ENCODE measurements at places on chromosomes 12 and 14.

- no peak for DNase-seq
Observed at GRCh38 chr12:105401198-105401597, 70.7 kb downstream of the C12orf75 start.

DNA sequence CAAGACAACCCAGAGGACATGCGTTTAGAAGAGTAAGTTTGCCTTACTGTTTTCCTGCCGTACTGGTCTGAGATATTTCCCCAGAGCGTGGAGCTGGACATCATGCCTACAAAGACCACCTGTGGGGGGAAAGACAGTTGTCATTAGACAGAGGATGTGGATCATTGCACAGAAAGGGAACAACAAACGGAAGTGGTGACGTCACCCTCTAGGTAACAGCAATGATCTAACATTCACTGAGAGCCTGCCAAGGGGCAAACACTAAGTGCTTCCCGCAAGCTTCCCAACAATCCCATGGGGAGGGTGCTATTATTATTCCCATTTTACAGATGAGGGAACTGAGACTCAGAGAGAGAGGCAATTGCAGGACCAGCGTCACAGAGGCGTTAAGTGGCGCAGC lies 48.5 kb downstream of the SVOP start:
- no peak for DNase-seq

DNA sequence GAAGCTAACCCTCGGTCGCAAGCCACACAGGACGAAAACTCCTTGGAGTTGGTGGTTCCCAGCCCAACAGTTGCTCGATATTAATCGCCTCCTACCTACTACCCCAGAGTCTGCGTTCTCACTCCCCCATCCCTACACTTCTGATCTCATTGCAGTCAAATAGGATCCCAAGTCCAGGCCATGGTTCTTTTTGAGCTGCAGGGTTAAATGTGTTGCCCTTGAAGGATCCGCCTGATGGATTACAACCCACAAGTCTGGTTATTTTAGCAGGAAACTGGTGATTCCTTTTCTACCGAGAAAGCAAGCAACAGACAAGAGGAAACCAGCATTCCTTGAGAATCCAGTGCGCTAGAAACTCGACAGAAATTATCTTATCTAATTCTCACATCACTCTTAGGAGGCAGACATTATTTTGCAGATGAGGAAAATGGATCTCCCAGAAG lies 785 bp upstream of the NIN start:
- DNase-seq = no peak

- DNase-seq = no peak
Observed at GRCh38 chr12:130667421-130667960, 48.6 kb downstream of the RIMBP2 start.

DNA sequence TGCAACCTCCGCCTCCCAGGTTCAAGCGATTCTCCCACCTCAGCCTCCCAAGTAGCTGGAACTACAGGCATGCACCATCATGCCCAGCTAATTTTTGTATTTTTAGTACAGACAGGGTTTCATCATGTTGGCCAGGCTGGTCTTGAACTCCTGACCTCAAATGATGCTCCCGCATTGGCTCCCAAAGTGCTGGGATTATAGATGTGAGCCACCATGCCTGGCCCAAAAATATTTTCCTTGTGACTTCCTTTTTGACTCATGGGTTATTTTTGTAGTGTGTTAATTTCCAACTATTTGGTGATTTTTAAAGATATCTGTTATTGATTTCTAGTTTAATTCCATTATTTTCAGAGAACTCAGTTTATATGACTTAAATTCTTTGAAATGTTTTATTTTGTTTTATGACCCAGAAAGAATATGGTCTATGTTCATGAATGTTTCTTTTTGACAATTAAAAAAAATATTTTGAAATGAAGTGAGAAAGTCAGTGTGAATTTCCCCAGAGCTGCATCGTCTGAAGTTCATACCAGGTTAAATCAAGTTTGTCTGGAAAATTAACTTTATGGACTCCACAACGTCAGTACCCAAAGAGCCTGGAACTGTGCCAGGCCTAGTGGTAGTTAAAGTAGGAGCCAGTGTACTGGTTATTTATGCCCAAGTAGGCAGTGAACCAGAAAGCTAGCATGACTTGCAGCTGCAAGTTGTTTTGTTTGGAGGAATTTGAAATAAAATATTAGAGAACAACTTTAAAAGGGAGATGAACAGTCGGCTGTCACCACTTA lies 2.8 kb upstream of the CDKL1 start:
- peak; percentile 31 for DNase-seq

- no peak for DNase-seq
Observed at GRCh38 chr14:36817071-36817930, 155.6 kb downstream of the PAX9 start.

GRCh38 chr12:120698665-120699064 lies 11.6 kb upstream of the UNC119B start:
- no peak for DNase-seq

GRCh38 chr12:59484575-59484974 lies 111.3 kb upstream of the SLC16A7 start:
- no peak for DNase-seq

DNA sequence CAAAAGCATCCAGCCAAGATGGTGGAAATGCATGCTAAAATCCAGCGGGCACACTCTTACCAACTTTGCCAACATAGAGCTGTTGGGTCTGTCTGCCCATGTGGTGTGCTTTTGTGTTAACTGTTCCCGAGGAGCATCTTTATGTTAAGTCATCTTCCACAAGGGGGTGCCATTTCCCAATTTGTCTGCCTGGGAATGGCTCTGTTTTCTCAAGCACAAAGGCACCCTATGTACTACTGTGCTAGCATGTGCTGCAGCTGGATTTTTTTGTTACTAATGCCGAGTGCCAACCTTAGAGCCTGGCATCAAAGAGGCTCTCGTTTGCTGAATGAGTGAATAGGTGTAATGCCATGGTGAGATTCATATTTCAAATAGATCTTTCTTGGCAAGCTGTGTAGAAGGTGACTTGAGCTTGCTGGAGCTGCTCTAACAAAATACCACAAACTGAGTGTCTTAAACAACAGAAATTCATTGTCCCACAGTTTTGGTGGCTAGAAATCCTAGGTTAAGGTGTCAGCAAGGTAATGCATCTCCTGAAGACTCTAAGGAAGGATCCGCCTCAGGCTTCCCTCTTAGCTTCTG lies 74.3 kb downstream of the TRHDE start:
- DNase-seq = peak; percentile 55

Measured in AG08395 (cell line).